ENCODE measurements at places on chromosomes 2 and 18. TPM values are rescaled to one million over a fixed set of nuclear protein-coding genes. Genes with fewer than 3 reads are reported as not detected.

CEP76 gene
- 9.7 TPM for total RNA-seq

PROM2 gene
- 0.36 TPM for total RNA-seq

IKZF2 gene
- total RNA-seq, result 10.3 TPM

CFAP65 gene
- not detected for total RNA-seq

NT5C1B gene
- not detected for total RNA-seq

UGT1A10 gene
- not detected for total RNA-seq

VAMP8 gene
- 2.1 TPM for total RNA-seq

MC4R gene
- not detected for total RNA-seq

CD302 gene
- 14.5 TPM for total RNA-seq

GALR1 gene
- not detected for total RNA-seq

SERPINB11 gene
- not detected for total RNA-seq

NT5DC4 gene
- total RNA-seq, result not detected

ZBTB7C gene
- 0.36 TPM for total RNA-seq

RNF125 gene
- 0.59 TPM for total RNA-seq

DAW1 gene
- total RNA-seq, result not detected

TRIM43 gene
- total RNA-seq, result not detected

STON1 gene
- 15.6 TPM for total RNA-seq

FAM228A gene
- total RNA-seq, result 1.4 TPM

ARHGAP15 gene
- total RNA-seq, result 0.88 TPM

RAB6C gene
- total RNA-seq, result not detected

FEV gene
- not detected for total RNA-seq

EIPR1 gene
- 17.7 TPM for total RNA-seq

SLC4A5 gene
- total RNA-seq, result 2.7 TPM

SCG2 gene
- total RNA-seq, result 2.4 TPM

LDLRAD4 gene
- total RNA-seq, result 0.88 TPM

OTOS gene
- not detected for total RNA-seq

IL36RN gene
- total RNA-seq, result not detected

CD8B2 gene
- not detected for total RNA-seq

VWC2L gene
- total RNA-seq, result not detected

NTSR2 gene
- total RNA-seq, result not detected

AKAIN1 gene
- not detected for total RNA-seq

FHOD3 gene
- total RNA-seq, result 13.0 TPM

ATP6V1B1 gene
- 2.5 TPM for total RNA-seq

TCF7L1 gene
- total RNA-seq, result 2.5 TPM

FAM124B gene
- not detected for total RNA-seq

SERPINB4 gene
- total RNA-seq, result not detected

RND3 gene
- total RNA-seq, result 298 TPM

MC5R gene
- 0.36 TPM for total RNA-seq

PSTPIP2 gene
- 6.8 TPM for total RNA-seq

TBR1 gene
- not detected for total RNA-seq

DPYSL5 gene
- total RNA-seq, result not detected

C2orf72 gene
- total RNA-seq, result not detected

WIPF1 gene
- 17.7 TPM for total RNA-seq

OSR1 gene
- total RNA-seq, result 15.2 TPM

SMYD1 gene
- total RNA-seq, result not detected
